Uterine smooth muscle cell (primary cell): ENCODE measurements at places on chromosomes 12 and 14. TPM values are rescaled to one million over a fixed set of nuclear protein-coding genes. Genes with fewer than 3 reads are reported as not detected.

VWF gene
- 1.3 and 1.9 TPM in 2 replicates for total RNA-seq

PROX2 gene
- not detected in 2 replicates for total RNA-seq

TPH2 gene
- total RNA-seq: under 0.01 TPM in 1 of 2 replicates, not detected in the other

SLC39A5 gene
- 1.00 TPM in 1 of 2 replicates, not detected in the other for total RNA-seq

ASCL4 gene
- not detected in 2 replicates for total RNA-seq

PMCH gene
- total RNA-seq: not detected in 2 replicates

BRF1 gene
- total RNA-seq: 47.0 and 49.2 TPM in 2 replicates
